Cortex of kidney (tissue), 1 donor: ENCODE measurements at places on chromosomes 6 and 20.

DNA sequence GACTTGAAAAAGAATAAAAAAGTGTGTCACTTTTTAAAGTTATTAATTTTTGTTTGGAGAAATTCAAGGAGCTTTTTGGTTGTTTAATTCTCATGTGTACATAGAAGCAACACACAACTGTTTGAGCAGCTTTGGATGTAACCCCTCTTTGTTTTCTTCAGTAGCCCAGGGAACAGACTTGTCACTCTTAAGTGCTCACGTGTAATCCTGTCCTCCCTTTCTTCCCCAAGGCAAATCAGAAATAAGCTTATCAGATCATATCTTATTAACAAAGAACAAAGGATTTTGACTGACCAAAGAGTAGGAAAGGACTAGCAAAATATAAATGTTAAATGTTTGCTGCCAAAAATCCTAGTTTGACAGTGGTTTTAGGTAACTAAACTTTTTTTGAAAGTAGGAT, 7.3 kb upstream of the FLRT3 start:
- DNase-seq: no peak

DNA sequence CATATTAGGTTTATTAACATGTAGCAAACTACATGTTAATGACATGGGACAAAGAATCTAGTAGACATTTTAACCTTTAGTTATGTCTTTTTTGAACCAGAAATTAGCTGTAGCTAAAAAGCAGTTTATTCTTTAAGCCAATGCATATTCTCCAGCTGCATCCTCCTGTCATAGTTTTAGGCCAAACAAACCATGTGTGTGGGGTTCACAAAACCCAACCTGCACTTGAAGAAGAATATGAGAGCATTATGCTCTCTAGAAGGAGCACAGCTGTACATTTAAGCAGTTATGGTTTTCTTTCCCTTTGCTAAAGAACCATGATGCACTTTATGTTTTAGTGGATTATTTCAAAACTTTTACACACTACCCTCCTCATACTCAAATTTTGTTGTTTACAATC, 46.2 kb downstream of the AKIRIN2 start:
- no peak for DNase-seq

- no peak for DNase-seq
Measured at GRCh38 chr20:14710951-14711350, 373.5 kb upstream of the FLRT3 start.

- no peak for DNase-seq
Measured at GRCh38 chr6:148509800-148510581, 167.4 kb downstream of the SASH1 start.

GRCh38 chr6:47303342-47303741, 6.4 kb downstream of the TNFRSF21 start:
- DNase-seq: no peak

- no peak for DNase-seq
Measured at GRCh38 chr6:804317-804716, 111.4 kb upstream of the EXOC2 start.

DNA sequence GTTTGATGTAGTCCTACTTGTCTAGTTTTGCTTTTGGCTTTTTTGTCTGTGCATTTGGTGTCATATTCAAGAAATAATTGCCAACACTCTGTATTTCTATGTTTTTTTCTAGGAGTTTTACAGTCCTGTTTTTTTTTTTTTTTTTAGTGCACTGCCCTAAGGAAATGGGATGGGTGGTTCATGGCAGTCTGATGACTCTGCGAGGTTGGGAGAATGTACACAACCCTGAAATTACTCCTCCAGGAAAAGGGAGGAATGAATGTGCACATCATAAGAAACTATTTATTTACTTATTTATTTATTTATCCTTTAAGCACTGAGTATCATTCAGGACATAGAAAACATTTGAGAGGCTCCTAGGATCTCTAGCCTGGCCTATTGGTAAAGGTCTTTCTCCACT, 15.2 kb upstream of the SLC17A5 start:
- DNase-seq: no peak

- DNase-seq: no peak
Measured at GRCh38 chr6:108294297-108294726, 542 bp upstream of the AFG1L start.

DNA sequence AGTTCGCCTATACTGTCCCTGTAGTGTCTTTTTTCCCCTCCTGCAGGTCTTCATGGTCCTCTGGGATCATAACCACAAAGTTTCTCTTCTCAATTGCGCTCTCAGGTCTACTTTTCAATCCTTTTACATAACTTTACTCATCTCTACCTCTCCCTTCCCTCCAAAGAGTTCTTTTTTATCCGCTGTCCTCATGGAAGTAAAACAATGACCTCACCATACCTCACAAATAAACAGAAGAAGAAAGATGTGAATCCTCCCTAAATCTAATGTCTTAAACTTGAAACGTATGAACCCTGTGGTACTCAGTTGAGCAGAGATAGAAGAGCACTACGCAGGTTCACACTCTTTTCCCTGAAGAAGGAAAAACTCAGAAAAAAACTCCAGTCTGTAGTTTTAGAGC, 12.1 kb upstream of the HLA-DQA1 start:
- no peak for DNase-seq

GRCh38 chr6:130936933-130937332, 109.7 kb downstream of the SMLR1 start:
- no peak for DNase-seq

GRCh38 chr6:122788208-122788607, 850 bp upstream of the SMPDL3A start:
- DNase-seq: no peak

DNA sequence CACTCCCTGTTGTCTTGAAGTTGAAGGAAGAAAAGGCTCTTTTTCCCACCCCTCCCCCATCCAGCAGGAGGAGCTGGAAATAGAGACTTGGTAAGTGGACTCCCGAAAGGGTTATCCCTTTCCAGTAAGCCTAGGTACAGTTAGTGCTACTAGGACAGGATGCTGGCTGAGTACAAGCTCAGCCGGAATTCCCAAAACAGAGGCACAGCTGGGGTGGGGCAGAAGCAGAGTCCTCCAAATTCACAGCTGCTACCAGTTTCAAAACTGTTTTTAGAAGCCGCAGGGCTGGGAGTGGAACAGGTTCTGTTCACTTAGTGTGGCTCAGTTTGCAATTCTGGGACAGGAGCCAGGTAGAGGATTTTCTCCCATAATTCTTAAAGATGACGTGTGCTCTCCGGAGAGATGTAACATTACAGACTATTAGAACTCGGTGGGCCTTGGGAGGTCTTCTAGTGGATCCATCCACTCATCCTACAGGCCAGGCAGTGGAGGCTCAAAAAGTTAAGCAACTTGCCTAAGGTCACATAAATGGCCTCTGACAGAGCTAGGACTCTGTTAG, 19.0 kb upstream of the UTRN start:
- DNase-seq: no peak

- no peak for DNase-seq
Measured at GRCh38 chr6:9593554-9593953, 821.3 kb downstream of the TFAP2A start.

DNA sequence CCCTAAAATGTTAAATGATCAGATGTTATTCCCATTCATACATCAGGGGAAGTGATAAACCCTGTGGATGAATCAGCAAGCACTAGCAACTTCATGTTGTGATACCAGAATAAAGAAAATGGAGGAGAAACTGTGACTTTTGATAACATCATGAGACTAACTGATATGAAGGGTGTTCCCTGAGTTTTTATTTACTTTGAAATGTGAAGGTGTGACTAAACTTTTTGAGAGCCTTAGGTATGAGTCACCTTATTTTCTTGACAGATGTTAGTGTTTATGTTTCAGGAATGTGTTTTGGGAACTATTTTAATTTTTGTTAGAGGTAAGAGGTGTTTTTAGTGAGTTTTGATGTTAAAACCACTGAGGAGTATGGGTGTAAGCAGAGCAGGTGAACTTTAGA, 4.4 kb downstream of the PARD6B start:
- DNase-seq: no peak

DNA sequence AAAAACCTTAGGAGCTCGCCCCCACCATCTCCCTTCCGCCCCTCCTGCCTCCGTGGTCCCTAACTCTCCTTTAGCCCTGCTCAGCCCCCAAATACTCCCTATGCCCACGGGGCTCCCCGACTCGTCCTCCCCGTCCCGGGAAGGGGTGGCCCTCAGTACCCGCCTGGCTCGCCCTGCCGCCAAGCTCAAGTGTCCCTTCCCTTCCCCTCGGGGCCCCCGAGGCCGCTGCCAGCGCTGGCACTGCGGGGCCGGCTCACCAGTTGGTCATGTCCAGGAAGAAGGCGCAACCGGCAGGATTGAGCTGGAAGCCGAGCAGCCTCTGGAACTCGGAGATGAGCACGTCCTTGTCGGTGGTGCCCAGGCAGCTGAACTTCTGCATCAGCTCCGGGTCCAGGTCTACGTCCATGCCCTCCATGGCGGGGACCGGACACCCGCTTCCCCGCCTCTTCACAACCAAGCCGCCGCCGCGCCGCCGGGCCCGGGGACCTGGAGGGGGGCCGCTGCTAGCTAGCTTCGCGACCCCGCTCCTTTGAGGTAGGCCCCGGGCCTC, 303 bp downstream of the ILRUN start:
- DNase-seq: no peak

- DNase-seq: no peak
Measured at GRCh38 chr20:32365564-32365963, 7.4 kb downstream of the ASXL1 start.

DNA sequence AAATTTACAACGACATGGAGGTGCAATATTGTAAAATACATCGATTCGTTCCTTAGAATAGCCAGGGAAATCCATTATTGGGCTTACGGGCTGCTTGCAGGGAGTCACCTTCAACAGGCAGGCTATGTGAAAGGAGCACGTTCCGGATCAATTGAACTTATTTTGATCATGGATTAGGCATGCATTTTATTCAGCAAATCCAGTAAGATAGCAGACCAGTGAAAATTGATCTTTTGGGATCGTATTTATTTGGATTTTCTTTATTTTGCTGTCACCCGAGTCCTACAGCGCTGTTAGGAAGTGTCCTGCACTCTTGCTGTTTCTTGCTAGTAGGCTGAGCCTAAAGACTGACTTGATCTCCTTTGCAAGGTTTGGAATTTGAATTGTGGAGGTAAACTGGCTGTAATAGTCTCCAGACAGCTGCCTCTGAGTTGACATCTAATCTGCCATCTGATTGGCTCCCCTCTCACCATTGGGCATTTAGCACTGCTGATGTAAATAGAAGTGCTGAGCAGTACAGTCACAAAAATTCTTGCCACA, 3.0 kb downstream of the ARID1B start:
- DNase-seq: no peak

DNA sequence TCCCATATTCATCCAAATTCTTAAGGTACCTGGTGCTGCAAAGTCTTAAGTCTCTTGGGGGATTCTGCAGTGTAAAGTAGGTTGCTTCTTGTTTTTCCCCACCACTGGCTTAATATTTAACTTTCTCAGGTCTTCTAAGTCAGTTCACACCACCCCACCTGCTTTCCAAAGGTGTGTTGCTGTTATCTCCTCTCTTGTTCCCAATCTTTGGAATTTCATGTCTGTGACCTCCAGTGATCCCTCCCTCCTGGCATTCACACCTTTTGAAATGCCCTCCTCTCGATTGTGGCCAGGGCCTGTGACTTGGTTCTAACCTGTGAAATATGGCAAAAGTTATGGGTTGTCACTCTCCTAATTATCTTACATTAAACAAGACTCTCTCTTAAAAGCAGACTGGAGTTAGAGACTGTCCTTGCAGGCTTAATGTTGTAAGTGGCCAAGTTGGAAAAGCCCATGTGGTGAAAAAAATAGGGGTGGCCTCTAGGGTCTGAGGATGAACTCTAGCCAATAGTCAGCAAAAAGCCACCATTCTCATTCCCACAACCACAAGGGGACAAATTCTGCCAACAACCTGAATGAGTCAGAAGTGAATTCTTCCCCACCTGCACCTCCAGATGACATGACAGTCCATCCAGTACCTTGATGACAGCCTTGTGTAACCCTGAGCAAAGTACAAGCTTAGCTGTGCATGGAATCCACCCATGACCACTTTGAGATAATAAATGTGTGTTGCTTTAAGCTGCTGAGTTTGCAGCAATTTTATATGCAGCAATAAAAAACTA, 45.1 kb downstream of the ADGRF1 start:
- no peak for DNase-seq

- no peak for DNase-seq
Measured at GRCh38 chr6:123997223-123997622, 193.6 kb downstream of the NKAIN2 start.

GRCh38 chr20:56865055-56865454, 235.9 kb downstream of the TFAP2C start:
- DNase-seq: no peak

- no peak for DNase-seq
Measured at GRCh38 chr20:49583669-49584417, 15.9 kb upstream of the PTGIS start.

- no peak for DNase-seq
Measured at GRCh38 chr20:57794036-57794435, 84.2 kb upstream of the PMEPA1 start.

DNA sequence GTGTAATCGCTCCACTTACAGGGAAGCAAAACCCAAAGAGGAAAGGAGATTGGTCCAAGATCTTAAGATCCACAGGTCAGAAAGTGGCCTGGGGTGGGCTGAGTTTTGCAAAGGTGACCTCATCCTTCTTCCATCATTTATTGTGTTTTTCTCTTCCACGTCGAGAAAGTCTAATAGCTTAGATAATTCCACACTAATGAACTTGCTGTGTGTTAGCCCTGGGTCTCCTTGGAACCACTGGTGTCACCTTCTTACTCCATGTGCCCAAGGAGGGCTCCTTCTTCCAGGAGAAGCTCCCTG, 1.7 kb downstream of the SLC13A3 start:
- DNase-seq: no peak

DNA sequence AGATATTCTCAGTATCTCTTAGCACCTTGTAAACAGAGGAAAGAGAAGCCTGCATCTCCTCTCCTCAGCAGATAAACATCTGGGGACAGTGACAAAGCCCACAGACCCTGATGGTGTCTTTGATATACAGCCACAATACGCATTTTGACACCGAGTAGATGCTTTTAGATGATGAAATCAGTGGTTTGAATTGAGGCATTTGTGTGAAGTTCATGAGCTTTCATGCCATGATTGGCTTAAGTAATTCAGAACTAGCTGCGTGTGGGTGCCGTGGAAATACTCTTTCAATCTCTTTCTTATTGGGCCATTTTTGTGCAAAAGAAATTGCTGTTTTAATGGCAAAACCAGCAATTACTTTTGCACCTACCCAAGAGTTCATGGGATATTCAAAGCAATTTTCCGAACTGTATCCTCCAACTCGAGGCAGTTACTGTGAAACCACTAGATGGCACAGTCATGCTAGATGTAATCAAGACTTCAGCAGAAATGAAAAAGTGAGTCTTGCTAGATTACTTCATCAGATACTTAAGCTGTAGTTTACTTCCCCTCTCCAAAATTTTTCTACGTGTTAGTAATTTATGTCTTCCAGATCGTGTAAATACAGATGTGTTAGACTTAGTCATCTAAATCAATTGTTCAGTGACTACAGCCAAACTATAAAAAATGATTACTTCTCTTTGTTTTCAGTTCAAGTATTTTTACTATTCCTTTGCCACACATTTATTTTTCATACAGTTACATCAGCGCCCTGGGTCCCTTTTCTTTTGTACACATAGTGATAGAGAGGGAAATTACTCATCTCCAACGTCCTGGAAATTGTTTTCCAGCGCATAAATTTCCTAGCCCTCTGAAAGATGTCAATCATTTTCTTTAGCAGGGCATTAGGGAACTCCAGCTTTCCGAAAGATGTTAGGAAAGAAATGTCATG, 49.4 kb downstream of the IYD start:
- DNase-seq: no peak

GRCh38 chr6:134458857-134459657, 141.1 kb upstream of the SGK1 start:
- no peak for DNase-seq
